ENCODE measurements at places on chromosomes 5 and 9. TPM values are rescaled to one million over a fixed set of nuclear protein-coding genes. Genes with fewer than 3 reads are reported as not detected.

OCLN gene
- polyA plus RNA-seq = 43.2 TPM

TLX3 gene
- polyA plus RNA-seq = not detected

PRXL2C gene
- polyA plus RNA-seq = 5.6 TPM

EPB41L4A gene
- 26.2 TPM for polyA plus RNA-seq

SEPTIN8 gene
- polyA plus RNA-seq = 82.1 TPM

ANKDD1B gene
- 8.9 TPM for polyA plus RNA-seq

EMB gene
- polyA plus RNA-seq = 4.1 TPM

ZNF608 gene
- 81.9 TPM for polyA plus RNA-seq

TRIO gene
- 124 TPM for polyA plus RNA-seq

FUT7 gene
- polyA plus RNA-seq = 0.07 TPM

POU4F3 gene
- polyA plus RNA-seq = 0.22 TPM

KCNMB1 gene
- polyA plus RNA-seq = 1.7 TPM

PCDHA1 gene
- not detected for polyA plus RNA-seq

ADGRD2 gene
- not detected for polyA plus RNA-seq

PCDHGC4 gene
- polyA plus RNA-seq = 3.4 TPM

PLPP7 gene
- 2.6 TPM for polyA plus RNA-seq

TTC16 gene
- polyA plus RNA-seq = 0.23 TPM

GRCh38 chr5:131541762-131542161 is 93.3 kb downstream of the RAPGEF6 start:
- no peak for DNase-seq

GRCh38 chr9:76458903-76459693 is at the start of gene GCNT1:
GCNT1 (plus strand) TSS chr9:76459182; CDS start chr9:76502382, 43,200 bp downstream.
- peak; percentile 80 for DNase-seq

GRCh38 chr9:79630521-79631403 is 59.0 kb downstream of the TLE4 start:
- DNase-seq = no peak

- no peak for DNase-seq
Measured at GRCh38 chr9:98185611-98186171, 6.7 kb downstream of the CORO2A start.

DNA sequence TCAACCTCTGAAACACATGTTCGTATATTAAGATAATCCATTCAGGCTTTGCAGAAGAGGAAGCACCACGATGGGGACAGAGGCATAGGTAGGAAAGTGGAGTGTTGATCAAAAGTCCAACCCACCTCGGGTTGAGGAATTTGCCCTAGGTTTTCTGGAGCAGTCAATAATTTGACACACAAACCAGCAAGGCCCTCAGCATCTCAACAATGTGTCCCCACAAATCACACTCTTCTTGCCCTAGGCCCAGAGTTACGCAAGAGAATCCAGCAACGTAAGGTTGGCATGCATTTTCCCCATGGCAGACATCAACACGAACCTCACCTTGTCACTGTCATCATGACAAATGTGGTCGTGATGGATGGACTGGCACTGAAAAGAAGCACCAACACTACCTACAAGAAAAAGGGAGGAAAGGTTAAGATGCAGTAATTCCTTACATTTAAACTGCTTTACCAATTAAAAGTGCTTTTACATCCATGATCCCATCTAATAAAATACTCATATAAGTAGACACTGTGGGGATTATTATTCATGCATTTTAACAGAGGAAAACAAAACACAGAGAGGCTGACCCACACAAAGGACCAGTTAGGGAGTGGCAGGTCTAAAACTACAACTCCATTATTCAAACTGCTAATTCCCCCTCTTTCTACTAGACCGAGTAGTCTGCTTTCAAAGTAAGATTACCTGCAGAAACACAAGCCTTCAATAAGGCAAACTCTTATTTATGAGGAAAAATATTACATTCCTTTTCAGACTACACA is 24.4 kb upstream of the RNF38 start:
- DNase-seq = no peak

- DNase-seq = no peak
Measured at GRCh38 chr5:7242118-7242710, 153.7 kb upstream of the ADCY2 start.

GRCh38 chr5:26329562-26330189 is 708.7 kb downstream of the CDH9 start:
- DNase-seq = no peak

- DNase-seq = no peak
Measured at GRCh38 chr5:158875272-158875679, 224.4 kb downstream of the EBF1 start.

DNA sequence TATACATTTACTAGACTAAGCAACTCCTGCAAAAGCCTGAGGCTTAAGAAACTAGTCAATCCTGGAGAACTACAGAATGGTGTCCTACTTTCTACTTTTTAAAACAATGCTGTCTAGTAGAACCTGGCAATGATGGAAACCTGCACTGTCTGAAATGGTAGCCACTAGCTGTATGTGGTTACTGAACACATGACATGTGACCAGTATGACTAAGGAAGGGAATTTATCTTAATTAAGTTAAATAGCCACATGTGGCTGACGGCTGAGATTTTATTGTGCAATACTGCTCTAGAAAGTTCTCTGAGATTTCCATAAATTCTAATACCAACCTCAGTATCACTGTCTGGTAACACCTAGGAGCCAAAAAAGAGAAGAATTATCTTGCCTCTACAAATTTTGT is 44.9 kb upstream of the RAPGEF6 start:
- DNase-seq = no peak

GRCh38 chr9:133580419-133580738 is 28.8 kb downstream of the FAM163B start:
- no peak for DNase-seq

- DNase-seq = no peak
Measured at GRCh38 chr9:27489087-27489876, 34.8 kb upstream of the IFNK start.

GRCh38 chr5:72041654-72042053 is 65.6 kb upstream of the MAP1B start:
- DNase-seq = no peak

- no peak for DNase-seq
Measured at GRCh38 chr9:96487949-96488348, 38.0 kb downstream of the HABP4 start.

- no peak for DNase-seq
Measured at GRCh38 chr5:63439537-63439936, 522.7 kb downstream of the HTR1A start.

- DNase-seq = no peak
Measured at GRCh38 chr5:132052520-132052919, 7.9 kb upstream of the IL3 start.

- DNase-seq = no peak
Measured at GRCh38 chr5:142845954-142846398, 75.8 kb downstream of the ARHGAP26 start.

DNA sequence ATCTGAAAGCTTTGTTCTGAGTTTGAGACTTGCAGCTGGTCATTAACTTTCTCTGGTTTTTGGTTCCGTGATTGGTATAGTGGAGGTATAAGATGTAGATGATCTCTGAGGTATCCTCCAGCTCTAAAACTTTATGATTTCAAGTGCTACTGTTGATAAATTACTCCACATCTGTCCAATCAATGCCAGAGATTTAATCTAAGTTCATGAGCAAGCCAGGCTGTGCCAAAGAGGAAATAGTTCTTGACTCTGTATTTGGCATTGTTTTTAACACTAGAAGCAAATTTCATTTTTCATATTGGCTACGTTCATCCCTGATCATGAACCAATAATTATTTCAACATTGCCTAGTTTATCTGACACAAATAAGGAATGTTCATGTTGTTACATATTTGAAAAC is 28.5 kb upstream of the CHD1 start:
- no peak for DNase-seq

GRCh38 chr5:3386637-3387036 is 209.0 kb upstream of the IRX1 start:
- DNase-seq = no peak

- no peak for DNase-seq
Measured at GRCh38 chr9:105647595-105648349, 14.5 kb upstream of the TAL2 start.

DNA sequence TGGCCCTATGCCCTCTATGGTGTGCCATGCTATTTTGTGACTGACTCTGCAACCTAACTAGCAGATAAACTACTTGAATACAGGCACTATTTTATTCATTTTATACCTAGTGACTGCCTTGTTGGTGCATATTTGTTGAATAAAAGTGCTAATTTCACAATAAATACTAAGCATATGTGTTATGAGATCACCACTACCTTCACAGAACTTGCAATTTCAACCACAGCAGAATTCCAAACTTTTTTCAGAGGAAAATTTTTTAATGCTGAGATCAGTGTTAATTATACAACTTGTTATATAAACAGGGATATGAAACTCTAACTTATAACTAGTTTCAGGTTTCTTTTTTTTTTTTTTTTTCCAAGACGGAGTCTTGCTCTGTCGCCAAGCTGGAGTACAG is 94.8 kb downstream of the NR3C1 start:
- no peak for DNase-seq

- DNase-seq = no peak
Measured at GRCh38 chr5:54804086-54804485, 181.3 kb downstream of the ESM1 start.

- DNase-seq = no peak
Measured at GRCh38 chr9:87676976-87677775, 48.7 kb upstream of the CTSL start.

- no peak for DNase-seq
Measured at GRCh38 chr5:143740956-143741355, 71.0 kb upstream of the HMHB1 start.

- no peak for DNase-seq
Measured at GRCh38 chr5:72125941-72126620, 18.8 kb downstream of the MAP1B start.

DNA sequence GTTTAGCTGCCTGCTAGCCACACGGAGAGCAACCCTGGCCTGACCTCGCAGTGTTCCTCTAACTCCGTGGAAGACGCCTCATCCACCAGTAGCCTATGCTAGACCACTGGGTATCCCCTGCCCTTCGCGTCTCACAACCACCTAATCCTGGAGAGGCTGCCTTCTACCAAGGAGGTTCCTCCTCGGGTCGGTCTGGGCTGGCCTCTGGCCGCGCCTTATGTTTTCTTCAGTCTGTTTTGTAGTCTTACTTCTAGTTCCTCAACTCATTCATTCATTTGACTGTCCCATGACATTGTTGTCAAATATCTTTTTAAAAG is 1.6 kb upstream of the TPM2 start:
- no peak for DNase-seq

DNA sequence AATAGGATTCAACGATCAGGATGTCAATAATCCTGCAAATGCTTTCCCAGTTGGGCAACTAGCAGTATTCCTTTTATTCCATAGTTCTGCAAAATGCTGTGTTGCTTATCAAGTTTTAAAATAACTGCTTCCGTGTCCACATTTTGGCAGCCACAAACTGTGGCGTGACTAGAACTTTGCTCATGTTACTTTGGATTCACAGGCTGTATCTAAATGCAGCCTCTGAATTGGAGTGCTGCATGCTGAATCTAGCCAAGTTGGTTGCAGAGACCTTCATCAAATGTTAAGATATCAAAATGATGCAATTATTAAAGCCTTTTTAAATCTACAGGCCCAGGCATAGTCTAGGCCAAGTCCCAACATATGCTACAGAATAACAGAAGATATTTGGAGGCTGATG is 249.2 kb downstream of the NR2F1-AS1 start:
- DNase-seq = no peak

- peak; percentile 82 for DNase-seq
Measured at GRCh38 chr5:131386779-131387178, 122.9 kb downstream of the CDC42SE2 start.

DNA sequence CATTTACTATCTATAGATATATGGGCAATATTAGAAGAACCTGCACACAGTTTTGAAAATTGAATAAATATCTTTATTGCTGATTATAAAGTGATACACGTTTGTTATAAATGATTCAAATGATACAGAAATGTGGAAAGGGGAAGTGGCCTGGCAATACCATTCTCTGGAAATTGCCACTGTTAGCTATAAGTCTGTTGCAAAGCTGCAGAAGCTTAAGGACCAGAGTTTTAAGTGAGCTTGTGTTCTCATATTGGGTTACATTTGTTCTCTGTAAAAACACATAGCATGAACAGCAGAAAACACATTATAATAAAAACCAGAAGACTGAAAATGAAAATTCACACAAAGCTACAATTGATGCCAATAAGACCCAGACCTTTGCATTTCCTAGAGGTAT is 59.6 kb downstream of the RASGRF2 start:
- DNase-seq = no peak

DNA sequence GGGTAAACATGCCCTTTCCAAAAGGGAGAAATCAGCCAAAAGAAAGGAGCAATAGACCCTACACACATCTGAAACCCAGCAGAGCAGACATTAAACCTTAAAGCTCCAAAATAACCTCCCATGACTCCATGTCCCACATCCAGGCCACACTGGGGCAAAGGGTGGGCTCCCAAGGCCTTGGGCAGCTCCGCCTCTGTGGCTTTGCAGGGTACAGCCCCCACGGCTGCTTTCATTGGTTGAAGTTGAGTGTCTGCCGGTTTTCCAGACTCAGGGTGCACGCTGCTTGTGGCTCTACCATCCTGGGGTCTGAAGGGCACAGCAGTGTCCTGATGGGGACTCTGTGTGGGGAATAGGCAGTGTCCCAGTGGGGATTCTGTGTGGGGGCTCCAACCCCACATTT is 146.5 kb downstream of the ZDHHC21 start:
- DNase-seq = no peak
